ENCODE measurements at places on chromosomes 4 and X.

- no peak overlapping the region for H3K4me3 ChIP-seq
- no peaks in the 10 kb centered on the region for H3K4me1 ChIP-seq
- no peak for DNase-seq
- no peak overlapping the region for H3K27ac ChIP-seq
Observed at GRCh38 chrX:33726281-33727160, 405.6 kb downstream of the FAM47A start.

- H3K27ac ChIP-seq: peak overlapping the region; percentile 94
- peak overlapping the region; percentile 85 for H3K4me3 ChIP-seq
- H3K4me1 ChIP-seq: peaks cover 45% of the 10 kb centered on the region
- no peaks in the 10 kb centered on the region for H3K27me3 ChIP-seq
- peaks cover 22% of the 10 kb centered on the region for H3K36me3 ChIP-seq
Observed at GRCh38 chrX:45771560-45772340, 571.1 kb upstream of the DIPK2B start.

- no peak overlapping the region for H3K27ac ChIP-seq
- no peaks in the 10 kb centered on the region for H3K36me3 ChIP-seq
- DNase-seq: no peak
- H3K4me3 ChIP-seq: no peak overlapping the region
Observed at GRCh38 chrX:151875270-151876026, 37.2 kb upstream of the MAGEA4 start.

- DNase-seq: no peak
- H3K27ac ChIP-seq: no peak overlapping the region
Observed at GRCh38 chr4:112944006-112944405, 105.4 kb upstream of the ANK2 start.

GRCh38 chr4:31662951-31663350, 942.8 kb downstream of the PCDH7 start:
- no peaks in the 10 kb centered on the region for H3K4me1 ChIP-seq
- DNase-seq: no peak
- no peak overlapping the region for H3K4me3 ChIP-seq
- no peaks in the 10 kb centered on the region for H3K27me3 ChIP-seq
- no peak overlapping the region for H3K27ac ChIP-seq

- H3K27me3 ChIP-seq: no peaks in the 10 kb centered on the region
- H3K4me3 ChIP-seq: no peak overlapping the region
- DNase-seq: no peak
- no peaks in the 10 kb centered on the region for H3K4me1 ChIP-seq
Observed at GRCh38 chr4:42492962-42493361, 95.7 kb downstream of the SHISA3 start.

GRCh38 chr4:62003695-62004094, 803.6 kb downstream of the ADGRL3 start:
- no peak overlapping the region for H3K27ac ChIP-seq
- DNase-seq: no peak
- H3K4me3 ChIP-seq: no peak overlapping the region

- no peak overlapping the region for H3K27ac ChIP-seq
- DNase-seq: no peak
- H3K4me3 ChIP-seq: no peak overlapping the region
- peaks cover 11% of the 10 kb centered on the region for H3K27me3 ChIP-seq
- no peaks in the 10 kb centered on the region for H3K4me1 ChIP-seq
- H3K36me3 ChIP-seq: peaks cover 4% of the 10 kb centered on the region
Observed at GRCh38 chr4:89847571-89848325, 10.8 kb upstream of the SNCA start.

- DNase-seq: no peak
- peaks cover 9% of the 10 kb centered on the region for H3K4me1 ChIP-seq
- no peaks in the 10 kb centered on the region for H3K36me3 ChIP-seq
Observed at GRCh38 chrX:70527610-70528345, 83.1 kb downstream of the DLG3 start.

GRCh38 chrX:10756441-10756840, 136.1 kb upstream of the MID1 start:
- no peaks in the 10 kb centered on the region for H3K36me3 ChIP-seq
- DNase-seq: no peak
- no peak overlapping the region for H3K27ac ChIP-seq
- no peak overlapping the region for H3K4me3 ChIP-seq
- H3K27me3 ChIP-seq: no peaks in the 10 kb centered on the region
- H3K4me1 ChIP-seq: no peaks in the 10 kb centered on the region

- H3K36me3 ChIP-seq: no peaks in the 10 kb centered on the region
- H3K4me1 ChIP-seq: no peaks in the 10 kb centered on the region
- DNase-seq: no peak
- no peaks in the 10 kb centered on the region for H3K27me3 ChIP-seq
Observed at GRCh38 chr4:136078976-136079375, 1453.3 kb downstream of the PCDH18 start.

GRCh38 chr4:147772459-147772969, 40.6 kb downstream of the ARHGAP10 start:
- no peaks in the 10 kb centered on the region for H3K36me3 ChIP-seq
- no peak for DNase-seq
- no peaks in the 10 kb centered on the region for H3K27me3 ChIP-seq
- H3K27ac ChIP-seq: no peak overlapping the region
- no peak overlapping the region for H3K4me3 ChIP-seq
- no peaks in the 10 kb centered on the region for H3K4me1 ChIP-seq

- H3K36me3 ChIP-seq: peaks cover 47% of the 10 kb centered on the region
- no peak for DNase-seq
- peaks cover 58% of the 10 kb centered on the region for H3K4me1 ChIP-seq
- no peaks in the 10 kb centered on the region for H3K27me3 ChIP-seq
Observed at GRCh38 chrX:42131856-42132255, 208.5 kb upstream of the CASK start.

GRCh38 chr4:20487446-20487845, 212.8 kb upstream of the PACRGL start:
- H3K27ac ChIP-seq: no peak overlapping the region
- H3K4me3 ChIP-seq: no peak overlapping the region
- no peak for DNase-seq
- no peaks in the 10 kb centered on the region for H3K36me3 ChIP-seq

DNA sequence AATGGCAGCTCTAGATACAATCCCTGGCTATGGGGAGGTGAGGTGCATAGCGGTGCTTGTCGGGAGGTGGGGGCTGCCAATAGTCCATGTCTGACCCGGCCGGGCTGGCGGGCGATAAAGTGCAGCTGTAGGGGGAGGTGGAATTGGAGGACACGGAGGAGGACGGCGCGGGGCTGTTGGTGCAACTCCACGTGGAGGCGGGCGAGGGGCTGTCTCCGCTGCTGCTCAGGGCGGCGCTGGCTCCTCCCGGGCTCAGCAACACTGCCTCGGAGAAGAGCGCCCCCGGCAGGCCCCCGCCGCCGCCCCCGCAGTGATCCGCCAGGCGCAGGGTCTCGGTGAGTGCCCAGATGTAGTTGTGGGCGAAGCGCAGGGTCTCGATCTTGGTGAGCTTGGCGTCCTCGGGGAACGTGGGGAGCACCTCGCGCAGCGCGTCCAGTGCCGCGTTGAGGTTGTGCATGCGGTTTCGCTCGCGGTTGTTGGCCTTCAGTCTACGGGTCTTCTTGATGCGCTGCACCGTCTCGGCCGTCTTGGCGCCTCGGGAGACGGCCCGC, 1.3 kb downstream of the NEUROG2 start:
- peak overlapping the region; percentile 51 for H3K27ac ChIP-seq
- peaks cover 86% of the 10 kb centered on the region for H3K27me3 ChIP-seq
- peaks cover 5% of the 10 kb centered on the region for H3K36me3 ChIP-seq
- DNase-seq: peak; percentile 36

All from activated CD8-positive, alpha-beta T cell treated with anti-CD3 and anti-CD28 coated beads, Interleukin-2, amount 10 ng/mL, durations not matched to agents 7 days and 5 days (primary cell).